Stimulated activated CD8-positive, alpha-beta memory T cell treated with anti-CD3 and anti-CD28 coated beads, Interleukin-7, amount 100 ng/mL, for 1 hour (primary cell): ENCODE measurements at places on chromosomes 1 and 21.

DNA sequence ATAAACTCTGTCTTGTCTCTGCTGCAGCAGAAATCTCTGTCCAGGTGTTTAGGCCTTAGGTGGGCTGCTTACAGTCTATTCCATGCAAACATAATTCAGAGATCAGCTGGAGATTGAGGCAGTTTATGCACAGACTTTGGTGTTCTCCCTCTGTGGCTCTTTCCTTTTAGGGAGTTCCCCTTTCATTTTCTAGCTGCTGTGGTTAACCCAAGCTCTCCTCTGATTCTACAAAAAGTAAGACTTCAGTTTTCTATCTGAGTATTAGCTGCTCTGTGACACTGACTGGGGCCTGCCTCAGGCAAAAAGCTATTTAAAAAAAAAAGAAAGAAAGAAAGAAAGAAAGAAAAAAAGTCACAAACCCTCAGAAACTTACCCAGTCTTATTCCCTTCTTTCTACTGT is 211.1 kb downstream of the CAMTA1 start:
- DNase-seq, result no peak

DNA sequence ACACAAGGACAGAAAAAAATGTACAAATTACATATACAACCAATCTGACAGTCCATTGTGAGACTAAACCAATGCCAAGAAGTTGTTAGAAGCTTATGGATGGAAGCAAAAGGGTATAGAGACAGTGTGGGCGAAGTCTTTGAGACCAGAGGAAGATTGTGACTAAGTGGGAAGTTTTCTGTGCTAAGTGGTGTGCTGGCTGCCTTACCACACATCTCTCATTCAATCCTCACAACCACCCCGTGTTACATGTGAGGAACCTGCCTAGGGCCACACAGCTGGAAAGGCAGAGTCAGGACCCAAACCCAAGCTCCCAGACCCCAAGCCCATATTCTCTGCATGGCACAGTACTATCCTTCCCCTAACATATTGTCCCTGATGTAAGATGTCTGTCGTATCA is 53.5 kb upstream of the DUSP10 start:
- DNase-seq, result no peak

DNA sequence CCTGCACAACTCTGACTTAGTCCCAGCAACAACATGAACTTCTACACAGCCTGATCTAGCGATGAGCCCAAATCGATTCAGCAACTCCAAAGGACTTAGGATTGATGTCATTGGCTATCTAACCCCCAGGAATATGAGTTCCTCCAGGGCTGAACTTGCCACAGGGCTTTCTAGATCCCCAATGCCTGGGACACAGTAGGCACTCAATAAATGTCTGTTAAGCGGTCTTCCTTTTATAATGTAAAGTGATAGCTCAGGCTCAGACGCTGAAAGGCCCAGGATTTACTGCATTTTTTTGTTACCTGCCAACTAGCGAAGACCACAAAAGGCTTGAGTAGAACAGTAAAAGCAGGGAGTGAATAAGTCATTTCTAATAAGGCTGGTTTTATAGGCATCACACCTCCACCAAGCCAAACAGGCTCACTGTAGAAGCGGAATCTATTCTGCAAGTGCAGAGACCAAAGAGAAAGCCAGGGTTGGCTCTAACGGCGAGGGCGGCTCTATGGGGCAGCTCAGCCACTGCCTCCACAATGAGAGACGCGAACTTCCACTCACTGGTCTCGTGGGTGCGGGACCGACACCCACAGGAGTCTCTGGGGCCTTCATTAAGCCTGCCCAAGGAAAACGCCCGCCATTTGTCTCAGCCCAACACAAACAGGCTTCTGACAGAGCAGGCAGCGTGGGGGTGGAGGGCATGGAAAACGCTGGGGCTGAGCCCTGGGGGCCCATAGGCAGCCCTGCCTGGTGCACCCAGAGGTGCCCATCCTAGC is 52.0 kb downstream of the HLCS start:
- DNase-seq, result no peak

DNA sequence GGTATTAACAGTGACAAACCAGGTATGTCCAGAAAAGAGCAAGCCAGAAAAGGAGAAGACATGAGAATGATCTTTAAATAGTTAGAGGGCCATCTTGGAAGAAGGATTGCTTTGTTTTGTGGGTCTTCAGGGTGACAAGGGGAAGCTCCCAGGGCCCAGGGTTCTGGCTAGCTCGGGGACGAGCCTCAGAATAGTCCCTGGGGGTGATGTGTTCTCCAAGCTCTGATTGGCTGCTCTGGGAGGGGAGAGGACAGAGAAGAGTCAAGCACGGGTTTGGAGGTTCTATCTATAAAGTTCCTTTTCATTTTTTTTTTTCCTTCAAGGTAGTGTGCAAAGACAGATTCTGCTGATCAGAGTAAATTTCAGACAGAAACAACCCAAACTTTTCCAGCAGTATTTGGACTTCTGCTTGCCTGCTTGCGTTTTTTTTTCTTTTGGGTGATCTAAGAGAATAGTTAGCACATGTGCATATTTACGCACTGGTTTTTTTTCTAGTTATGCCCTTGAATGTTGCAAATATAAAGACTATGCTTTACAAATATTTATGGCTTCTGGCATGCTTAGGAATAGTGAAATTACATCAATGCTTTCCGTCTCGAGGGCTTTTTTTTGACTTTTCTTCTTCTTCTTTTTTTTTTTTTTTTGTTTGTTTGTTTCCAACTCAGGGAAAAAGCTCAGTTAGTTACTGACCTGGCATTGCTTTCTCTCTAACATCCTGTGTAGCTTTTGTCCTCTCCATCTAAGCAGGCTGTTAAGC is 59.7 kb downstream of the ROR1 start:
- no peak for DNase-seq

DNA sequence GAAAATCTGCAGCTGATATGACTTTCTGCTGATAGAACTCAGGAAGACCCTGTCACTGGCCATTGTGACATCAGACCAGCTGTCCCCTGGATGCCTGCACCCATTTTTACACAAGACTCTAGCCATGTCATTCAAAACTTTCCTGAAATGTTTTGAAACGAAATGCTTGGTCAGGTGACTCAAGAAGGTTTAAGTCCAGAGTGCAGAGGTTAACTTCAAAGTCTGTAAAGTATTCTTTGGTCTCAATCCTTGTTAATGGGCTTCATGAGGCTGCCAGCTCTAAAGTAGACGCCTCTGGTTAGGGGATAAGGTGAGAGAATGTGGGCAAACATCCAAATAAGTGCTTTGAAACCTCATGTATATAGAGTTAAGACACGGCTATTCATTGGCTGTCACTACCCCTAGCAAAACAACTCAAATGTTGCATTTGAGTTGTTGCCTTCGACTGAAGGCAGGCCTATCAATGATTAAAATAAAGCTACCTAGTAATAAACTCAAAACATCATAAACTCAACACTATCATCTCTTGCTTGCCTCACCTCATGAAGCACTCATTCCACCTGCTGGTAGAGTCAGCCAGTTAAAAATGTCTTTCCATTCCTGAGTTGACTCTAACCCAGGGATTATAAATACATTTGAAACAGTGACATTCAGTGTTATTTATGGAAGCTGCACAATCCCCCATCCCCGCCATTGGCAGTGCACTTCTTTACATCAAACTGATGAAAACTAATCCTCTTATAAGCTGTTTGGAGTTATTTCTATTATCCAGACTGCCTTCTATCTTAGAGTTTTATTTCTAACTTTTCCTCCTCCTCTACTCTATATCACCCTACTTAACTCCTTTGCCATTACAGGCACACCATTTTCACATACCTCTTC is 26.0 kb downstream of the RABIF start:
- no peak for DNase-seq

DNA sequence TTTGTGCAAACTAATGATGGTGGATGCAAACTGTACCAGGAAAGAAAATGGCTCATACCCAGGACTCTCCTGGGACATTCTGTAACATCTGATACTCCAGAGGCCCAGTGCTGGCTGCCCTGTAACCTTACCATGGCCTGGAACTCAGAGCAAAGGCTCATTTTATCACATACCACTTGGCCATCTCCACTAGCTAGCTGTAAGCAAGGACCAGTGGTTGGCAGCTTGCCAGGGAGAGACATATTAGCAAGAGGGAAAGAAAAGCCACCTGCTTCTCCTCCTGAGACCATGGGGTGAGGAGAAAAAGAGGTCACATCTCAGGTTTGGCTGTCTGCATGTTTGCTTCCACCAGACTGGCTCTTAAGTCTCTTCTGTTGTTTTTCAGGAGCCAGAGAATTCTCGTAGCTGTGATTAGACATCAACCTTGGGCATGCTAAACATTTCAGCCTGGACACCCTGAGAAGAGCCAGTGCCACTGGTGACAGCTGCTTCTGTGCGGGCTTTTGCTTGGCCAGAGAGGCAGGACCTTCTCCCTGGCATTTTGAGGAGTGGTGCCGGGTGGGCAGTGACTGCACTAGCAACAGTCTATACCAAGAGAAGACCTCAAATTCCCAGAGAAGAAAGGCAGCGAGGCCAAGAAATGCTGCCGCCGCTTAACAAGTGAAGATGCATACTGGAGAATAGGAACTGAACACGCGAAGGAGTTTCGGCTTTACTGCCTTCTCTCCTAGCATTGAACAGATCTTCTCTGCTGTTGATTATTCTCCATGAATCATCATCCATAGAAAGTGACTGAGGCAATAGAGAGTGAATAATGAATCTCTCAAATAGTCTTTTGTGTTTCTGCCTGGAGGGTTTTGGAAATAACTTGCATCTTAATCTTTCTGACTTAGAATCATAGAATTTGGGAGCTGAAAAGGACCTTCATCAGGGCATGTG is 6.7 kb upstream of the INKA2 start:
- no peak for DNase-seq
